Activated naive CD8-positive, alpha-beta T cell treated with anti-CD3 and anti-CD28 coated beads, Interleukin-2, amount 10 ng/mL, durations not matched to agents 7 days and 5 days (primary cell): ENCODE measurements at places on chromosomes 7 and 10. TPM values are rescaled to one million over a fixed set of nuclear protein-coding genes. Genes with fewer than 3 reads are reported as not detected.
A peak's percentile ranks its signal among the peaks of the same experiment; 100 is the strongest.

Gene DUS4L
- total RNA-seq, result 10.1 TPM

Gene BTBD16
- total RNA-seq, result not detected

Gene CCDC3
- not detected for total RNA-seq

Gene CPA2
- total RNA-seq, result not detected

Gene ABCC2
- 2.5 TPM for total RNA-seq

Gene ADRA2A
- total RNA-seq, result not detected

Gene NRCAM
- 0.50 TPM for total RNA-seq

Gene GBX1
- not detected for total RNA-seq

Gene JAKMIP3
- total RNA-seq, result 0.28 TPM

Gene CLDN12
- total RNA-seq, result 5.0 TPM

Gene ZWINT
- 67.1 TPM for total RNA-seq

Gene IQCE
- 10.0 TPM for total RNA-seq

Gene LFNG
- 115 TPM for total RNA-seq

DNA sequence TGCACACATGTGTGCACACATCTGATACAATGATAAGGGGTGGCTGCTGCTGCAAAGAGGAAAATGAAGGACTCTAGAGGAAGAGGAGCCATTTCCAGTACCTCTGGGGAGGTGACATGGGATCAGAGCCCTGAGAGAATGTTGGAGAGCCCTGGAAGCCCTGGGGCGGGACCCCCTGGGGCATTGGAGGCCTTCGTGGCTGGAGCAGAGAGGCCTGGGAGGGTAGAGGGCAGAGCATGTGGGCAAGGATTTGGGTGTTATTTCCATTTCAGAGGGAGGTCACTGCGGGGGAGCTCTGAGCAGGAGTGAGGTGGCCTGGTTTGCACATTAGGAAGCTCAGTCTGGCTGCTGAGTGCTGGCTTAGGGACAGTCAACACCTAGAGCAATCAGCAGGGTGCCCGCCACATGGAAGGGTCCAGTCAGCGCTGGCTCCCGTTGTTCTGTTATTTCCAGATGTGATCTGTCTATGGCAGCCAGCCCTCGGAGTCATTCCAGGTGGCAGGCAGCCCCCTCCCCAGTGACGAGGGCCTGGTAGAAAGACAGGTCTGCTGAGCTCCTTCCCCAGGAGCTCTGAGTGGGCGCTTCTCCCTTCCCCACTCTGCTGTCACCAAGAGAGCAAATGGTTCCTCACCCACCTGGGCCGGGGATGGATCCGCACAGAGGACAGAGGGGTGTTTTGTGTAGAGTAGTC, 24.1 kb upstream of the BTBD16 start:
- DNase-seq, result no peak

- no peak for DNase-seq
Observed at GRCh38 chr10:29715296-29715695, 80.5 kb upstream of the SVIL start.

DNA sequence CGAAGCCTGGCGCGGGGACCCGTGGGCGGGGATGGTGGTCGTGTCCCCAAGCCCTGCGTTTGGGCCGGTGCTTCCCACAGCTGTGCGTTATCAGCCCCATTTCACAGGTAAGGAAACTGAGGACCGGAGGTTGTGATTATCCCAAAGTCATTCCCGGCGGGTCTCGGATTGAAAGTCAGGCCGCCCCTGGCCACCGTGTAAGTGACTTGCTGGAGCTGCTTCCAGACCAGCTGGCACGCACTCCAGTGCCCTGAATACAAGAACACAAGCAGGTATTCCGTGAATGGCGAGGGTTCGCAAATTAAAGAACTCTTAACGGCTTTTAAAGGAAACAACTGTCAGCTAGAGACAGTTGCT, 675 bp upstream of the ATE1 start:
- DNase-seq, result no peak

DNA sequence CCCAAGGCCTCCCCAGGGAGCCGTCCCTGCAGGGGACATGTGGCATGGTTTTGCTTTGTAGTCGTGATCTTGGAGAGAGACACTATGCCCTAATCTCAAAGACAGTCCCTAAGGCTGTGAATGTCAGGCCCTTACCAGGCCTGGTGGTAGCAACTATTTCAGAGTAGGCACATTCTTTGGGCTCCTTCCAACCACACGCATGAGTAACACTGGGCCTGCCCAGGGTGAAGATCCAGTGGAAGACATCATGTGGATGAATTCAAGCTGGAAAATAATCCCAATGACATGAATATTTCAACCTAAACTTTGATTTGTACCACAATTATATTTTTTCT, 39.5 kb upstream of the INSIG1 start:
- DNase-seq, result no peak

DNA sequence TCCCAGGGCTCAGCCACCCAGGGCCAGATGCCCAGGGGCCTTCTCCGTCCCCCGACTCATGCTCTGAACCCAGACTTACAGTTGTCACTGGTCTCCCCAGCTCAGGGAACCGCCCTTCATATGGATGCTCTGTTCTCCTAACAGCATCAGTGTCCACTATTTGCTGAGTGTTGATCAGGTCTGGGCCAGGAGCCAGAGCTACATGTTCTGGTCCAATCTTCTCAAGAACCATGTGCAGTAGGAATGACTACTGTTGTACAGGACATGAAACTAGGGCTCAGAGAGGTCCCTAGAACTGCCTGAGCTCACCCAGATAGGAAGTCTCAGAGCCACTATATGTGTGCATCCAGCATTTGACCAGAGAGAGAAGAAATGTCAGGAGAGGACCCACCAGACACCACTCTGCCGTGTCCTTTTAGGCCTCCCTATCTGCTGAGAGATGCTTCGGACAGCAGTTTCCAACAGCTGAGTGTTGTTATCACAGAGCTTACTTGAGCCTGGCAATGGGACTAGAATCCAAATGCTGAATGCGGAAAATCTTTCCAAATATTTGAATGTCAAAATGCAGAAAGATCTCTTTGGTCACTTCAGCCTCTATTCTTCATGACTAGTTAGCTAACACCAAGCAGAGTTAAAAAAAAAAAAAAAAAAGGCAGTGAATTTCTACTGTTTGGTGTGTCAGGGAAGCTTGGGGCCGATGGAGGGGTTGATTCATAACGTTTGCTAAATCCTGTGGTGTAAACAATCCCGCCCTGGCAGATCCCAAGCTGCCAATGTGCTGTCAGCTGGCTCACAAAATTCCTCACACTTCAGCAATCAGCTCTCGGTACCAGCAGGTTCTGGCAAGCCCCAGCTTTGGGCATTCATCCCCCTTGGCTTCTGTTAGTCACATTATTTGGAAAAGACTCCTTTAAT, 246.1 kb downstream of the TNS3 start:
- DNase-seq, result no peak

- DNase-seq, result no peak
Observed at GRCh38 chr7:17677408-17677807, 262.9 kb downstream of the SNX13 start.

DNA sequence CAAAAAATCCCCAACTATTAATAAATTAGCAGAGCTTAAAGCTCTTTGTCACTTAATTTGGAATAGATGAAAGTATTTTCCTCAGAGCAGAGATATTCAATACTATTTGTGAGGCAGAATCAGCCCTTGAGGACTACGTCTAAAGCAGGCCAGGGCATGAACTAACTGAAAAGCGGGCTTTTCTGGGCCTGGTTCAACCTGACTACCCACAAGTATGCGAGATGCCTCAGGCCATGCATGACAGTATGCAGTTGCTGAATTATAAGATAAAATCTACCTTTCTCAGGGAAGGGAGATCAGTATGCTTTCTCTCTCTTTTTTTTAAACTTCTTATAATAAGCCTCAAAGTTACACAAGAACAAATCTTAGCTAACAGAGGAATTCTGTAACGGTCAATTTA, 20.1 kb downstream of the TMEM168 start:
- no peak for DNase-seq

GRCh38 chr7:68295386-68295785, 1298.8 kb downstream of the TYW1 start:
- no peak for DNase-seq

DNA sequence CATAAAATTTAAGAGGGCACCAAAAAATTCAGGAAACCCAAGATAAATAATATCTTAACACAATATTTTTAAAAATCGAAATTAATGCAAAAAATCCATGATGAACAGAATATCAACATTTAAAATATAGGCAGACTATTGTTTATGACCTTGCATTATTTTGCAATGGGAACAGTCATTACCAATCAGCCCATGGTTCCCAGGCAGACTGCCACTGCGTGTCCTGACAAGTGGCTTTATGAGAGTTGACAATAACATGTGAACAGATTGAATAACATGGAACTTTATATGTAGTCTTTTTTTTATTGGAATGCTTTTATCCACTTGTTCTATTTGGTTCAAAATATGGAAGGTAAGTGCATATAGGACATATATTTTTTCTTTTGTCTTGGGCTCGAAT, 3.1 kb upstream of the AVPI1 start:
- no peak for DNase-seq

DNA sequence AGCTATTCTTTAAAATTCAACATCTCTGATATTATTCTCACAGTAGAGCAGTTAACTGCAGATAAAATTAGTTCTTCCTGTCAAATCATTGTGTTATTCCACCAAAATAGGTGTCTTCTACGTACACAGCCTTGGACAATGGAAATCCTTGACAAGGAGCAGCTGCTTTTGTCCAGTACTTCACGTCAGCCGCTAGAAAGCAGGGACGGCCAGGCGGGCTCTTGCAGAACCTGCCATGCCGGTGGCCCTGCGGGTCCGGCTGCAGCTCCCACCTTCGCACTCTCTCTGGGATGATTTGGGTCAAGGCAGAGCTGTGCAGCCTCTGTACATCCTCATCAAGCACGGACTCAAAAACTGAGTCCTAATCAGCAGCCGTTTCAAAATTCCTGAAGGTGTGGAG, 2.2 kb upstream of the FOXI2 start:
- DNase-seq, result no peak

DNA sequence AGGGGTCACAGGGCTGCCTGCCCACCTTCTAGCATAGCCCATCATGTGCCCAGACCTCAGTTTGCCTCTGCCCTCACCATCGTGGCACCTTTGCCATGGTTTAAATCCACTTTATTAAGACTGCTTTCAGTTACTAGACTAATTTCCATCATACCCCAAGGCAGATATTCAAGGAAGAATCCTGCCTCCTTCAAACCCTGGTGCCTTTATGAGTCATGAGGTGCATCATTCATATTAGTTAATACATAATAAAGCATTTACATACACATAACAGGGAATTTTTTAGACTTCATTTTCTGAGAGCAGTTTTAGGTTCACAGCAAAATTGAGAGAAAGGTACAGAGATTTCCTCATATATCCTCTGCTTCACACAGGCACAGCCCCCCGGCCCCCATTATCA, 62.8 kb downstream of the CXCL12 start:
- DNase-seq, result no peak

GRCh38 chr7:90968871-90969270, 295.4 kb upstream of the FZD1 start:
- DNase-seq, result no peak

DNA sequence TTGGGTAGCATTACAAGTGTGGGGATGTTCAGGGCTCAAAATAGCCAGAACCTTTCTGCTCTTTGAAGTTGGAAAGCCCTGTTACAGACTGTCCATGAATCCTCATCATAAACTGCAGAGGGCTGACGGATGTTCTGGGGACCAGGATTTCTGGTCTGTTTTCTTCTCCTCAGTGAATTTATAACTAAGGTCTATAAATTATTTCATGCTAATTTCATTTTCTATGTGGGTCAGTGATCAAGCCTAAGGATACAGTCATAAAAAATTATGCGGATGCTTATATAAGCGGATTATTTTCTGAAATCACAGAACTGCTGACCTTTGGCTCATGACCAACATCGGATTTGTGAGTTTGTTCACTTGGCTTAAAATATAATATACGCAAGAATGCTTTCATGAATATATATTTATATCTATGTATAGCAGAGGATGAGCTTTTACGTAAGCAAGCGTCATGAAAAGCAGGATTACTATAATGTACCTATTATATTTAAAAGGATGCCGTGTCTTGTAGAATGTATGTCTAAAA, 263.7 kb downstream of the GLI3 start:
- DNase-seq, result no peak

DNA sequence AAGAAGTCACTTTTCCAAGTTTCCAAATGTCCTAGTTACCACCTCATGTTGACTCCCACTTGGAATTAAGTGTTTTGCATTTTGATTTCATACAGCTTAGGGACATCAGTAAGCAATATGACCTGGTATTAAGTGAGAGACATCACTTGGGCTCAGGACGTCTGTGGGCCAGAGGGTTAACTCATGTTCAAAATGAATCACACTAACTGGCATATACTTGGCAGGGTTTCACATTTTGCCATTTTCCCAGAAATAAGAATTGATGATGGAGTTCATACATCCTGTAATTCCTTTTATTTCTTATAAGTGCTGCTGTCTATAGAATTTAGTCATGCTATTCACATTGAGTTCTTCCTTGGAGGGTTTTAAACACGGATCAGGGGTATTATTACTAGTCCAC, 516.5 kb downstream of the PHTF2 start:
- DNase-seq, result no peak

GRCh38 chr10:130430291-130430690, 294.1 kb downstream of the GLRX3 start:
- no peak for DNase-seq

- no peak for DNase-seq
Observed at GRCh38 chr7:68005992-68006391, 1009.4 kb downstream of the TYW1 start.

GRCh38 chr7:149741629-149742028, 31.8 kb downstream of the ZNF467 start:
- no peak for DNase-seq

DNA sequence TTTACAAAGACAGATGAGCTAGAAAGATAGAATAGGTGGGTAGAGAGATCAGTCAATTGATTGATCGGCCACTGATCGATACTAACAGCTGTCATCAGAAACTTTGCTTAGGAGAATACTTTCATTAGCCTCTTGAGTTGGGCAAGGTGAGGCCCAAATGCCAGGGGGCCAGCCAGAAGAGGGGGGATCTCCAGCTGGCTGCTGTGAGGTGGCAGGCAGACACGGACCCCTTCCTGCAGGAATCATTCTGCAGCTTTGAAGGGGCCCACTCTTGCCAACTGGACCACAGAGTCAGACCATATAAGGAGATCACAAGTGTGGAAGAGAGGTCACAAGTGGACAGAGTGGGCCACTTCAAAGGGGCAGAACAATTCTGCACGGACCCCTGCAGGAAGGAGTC, 62.9 kb upstream of the DOCK1 start:
- no peak for DNase-seq

- peak; percentile 55 for DNase-seq
Observed at GRCh38 chr7:73647725-73648592, 19.7 kb upstream of the VPS37D start.

GRCh38 chr7:120582916-120583315, 275.0 kb downstream of the TSPAN12 start:
- DNase-seq, result no peak
